ENCODE measurements at places on chromosomes 11 and 22.

- DNase-seq, result no peak
Observed at GRCh38 chr11:70402685-70403084, 4.4 kb downstream of the CTTN start.

GRCh38 chr22:43114958-43115357 is 4.4 kb downstream of the BIK start:
- no peak for DNase-seq

DNA sequence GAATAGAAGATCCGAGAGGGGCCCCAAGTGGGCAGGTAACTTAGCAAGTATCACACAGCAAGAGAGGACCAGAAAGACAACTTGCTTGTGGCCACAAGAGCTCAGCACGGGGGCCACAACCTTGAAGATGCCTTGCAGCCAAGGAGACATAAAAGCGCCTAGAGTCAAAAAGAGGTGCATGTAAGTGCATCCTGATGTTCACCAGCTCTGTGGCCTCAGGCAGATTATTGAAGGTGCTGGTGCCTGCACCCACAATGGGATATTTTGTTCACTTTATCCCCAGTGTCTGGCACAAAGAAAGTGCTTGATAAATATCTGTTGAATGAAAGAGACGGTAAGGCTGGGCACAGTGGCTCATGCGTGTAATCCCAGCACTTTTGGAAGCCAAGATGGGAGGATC is 106.0 kb upstream of the ASPHD2 start:
- no peak for DNase-seq

GRCh38 chr11:29634244-29634643 is 382.6 kb downstream of the KCNA4 start:
- DNase-seq, result no peak
